ENCODE measurements at places on chromosomes 12 and 14. TPM values are rescaled to one million over a fixed set of nuclear protein-coding genes. Genes with fewer than 3 reads are reported as not detected.

The LALBA gene
- not detected for total RNA-seq

GRCh38 chr12:19382563-19382962 is 56.7 kb upstream of the AEBP2 start:
- DNase-seq: no peak
- no peak overlapping the region for H3K27ac ChIP-seq
- no peaks in the 10 kb centered on the region for H3K27me3 ChIP-seq
- no peak overlapping the region for H3K4me3 ChIP-seq
- no peaks in the 10 kb centered on the region for H3K36me3 ChIP-seq
- H3K4me1 ChIP-seq: no peaks in the 10 kb centered on the region

DNA sequence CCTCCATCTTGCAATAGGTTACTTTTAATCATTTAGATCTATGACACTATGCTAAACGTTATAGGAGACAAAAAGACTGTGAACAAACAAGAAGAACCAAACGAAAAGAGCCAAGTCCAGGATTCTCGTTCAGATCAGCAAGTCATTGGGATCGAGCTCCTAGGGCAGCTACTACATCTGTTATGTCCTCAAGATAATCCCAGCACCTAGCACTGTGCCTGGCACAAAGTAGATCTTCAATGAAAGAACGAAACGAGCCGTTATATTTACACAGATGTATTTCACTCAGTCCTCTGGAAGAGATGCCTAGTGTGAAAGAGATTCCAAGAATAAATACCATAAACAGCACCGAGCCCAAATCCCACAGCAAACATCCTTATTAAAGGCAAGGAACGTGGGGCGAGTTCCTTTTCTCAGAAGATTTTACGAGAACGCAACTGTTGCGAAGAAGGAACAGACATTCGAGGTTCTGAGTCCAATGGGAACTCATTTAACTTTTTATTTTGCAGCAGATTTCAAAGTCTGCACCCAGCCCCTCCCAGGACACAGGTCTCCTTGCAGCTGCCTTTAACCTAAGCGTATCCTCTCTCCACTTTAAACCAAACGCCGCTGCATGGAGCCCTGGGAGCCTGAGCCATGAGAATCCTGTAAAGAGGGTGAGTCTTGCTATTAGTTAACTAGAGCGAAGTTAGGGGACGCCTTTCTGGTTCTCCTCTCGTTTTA is 544 bp upstream of the TDP1 start:
- no peaks in the 10 kb centered on the region for H3K36me3 ChIP-seq
- peak overlapping the region; percentile 97 for H3K27ac ChIP-seq
- no peaks in the 10 kb centered on the region for H3K27me3 ChIP-seq
- peaks cover 10% of the 10 kb centered on the region for H3K4me1 ChIP-seq

- H3K4me3 ChIP-seq: no peak overlapping the region
- H3K36me3 ChIP-seq: no peaks in the 10 kb centered on the region
- H3K27me3 ChIP-seq: no peaks in the 10 kb centered on the region
- H3K4me1 ChIP-seq: no peaks in the 10 kb centered on the region
Observed at GRCh38 chr12:68883151-68883550, 49.8 kb downstream of the CPM start.

DNA sequence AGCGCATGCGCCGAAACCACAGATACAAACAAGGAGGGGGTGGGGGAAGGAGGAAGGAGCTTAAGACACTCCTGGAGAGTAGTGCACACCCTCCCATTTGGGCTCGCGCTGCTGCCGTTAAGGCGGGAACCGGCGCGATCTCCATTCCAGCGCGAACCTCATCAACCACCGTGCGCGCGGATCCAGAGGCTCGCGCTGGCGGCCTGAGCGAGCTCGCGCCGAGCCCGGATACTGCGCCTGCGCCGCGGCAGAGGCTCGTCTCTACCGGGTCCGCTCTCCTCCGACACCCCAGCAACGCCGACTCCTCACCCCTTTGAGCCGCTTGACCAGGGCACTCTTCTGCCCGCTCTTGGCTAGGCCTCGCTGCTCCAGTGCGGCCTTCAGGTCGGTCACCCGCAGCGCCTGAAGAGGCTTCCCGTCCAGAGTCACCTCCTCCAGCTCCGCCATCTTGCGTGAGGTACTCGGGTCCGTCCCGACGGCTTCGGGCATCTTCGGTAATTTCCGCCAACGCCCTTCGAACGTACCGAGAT is at the start of gene ACIN1:
Gene ACIN1 (minus strand): TSS at position 471 of the 530 bp plus-strand sequence. CDS start 24 bp downstream, at position 447.
- no peaks in the 10 kb centered on the region for H3K36me3 ChIP-seq
- H3K4me3 ChIP-seq: peak within 1 kb of the TSS; percentile 68
- H3K27me3 ChIP-seq: no peaks in the 10 kb centered on the region
- H3K4me1 ChIP-seq: peaks cover 16% of the 10 kb centered on the region
- H3K27ac ChIP-seq: peak within 1 kb of the TSS; percentile 98

The SIRT4 gene
- total RNA-seq: 1.6 TPM

DNA sequence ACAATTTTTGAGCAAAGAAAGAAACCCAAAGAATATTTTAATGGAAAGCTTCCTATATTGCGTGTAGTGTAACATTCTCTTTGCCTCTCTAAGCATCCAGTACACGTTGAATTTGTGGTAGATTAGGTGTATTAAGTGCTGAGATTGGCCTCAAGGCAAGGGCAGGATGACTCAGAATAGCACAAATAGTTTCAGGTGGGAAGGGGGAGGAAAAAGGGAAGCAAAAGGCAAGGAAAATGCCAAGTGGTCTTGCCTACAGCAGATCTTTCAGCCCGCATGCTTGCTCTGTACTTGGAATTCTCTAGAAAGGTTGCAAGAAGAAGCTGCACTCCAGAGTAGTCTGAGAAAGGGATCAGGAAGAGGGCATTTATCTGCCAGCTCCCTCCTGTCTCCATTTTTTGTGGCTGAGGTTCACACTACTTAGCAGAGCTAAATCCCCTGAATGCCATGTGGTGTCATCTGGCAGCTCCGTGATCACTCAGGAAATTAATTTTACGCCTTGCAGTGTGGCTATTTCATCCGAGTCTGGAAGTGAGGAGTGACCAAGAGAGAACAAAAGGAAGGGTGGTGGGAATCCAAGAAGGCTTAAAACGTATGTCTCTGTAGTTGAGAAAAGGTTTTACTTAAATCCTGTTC is 28.5 kb downstream of the CDKN1B start:
- H3K27me3 ChIP-seq: no peaks in the 10 kb centered on the region

DNA sequence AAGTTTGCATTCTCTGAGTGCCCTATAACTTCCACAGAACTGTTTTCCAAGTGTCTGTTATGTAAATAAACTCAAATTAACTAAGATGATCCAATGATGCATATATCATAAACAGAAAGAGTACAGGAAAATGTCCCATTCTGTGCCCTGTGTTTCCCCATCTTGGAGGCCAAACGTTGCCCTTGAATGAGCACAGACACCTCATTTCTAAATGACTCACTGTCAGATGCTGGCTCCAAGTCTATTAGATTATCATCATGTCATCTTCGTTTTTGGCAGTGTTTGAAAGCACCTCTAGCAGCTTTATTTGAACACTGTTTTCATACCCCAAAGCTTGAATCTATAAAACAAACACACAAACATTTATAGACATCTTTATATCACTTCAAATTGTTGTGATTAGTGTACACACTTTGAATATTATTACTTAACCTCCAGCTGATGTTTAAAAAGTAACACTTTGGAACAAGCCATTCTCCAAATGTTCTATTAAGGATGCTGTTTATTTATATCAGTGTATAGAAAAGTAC is 424.2 kb downstream of the NOVA1 start:
- H3K36me3 ChIP-seq: no peaks in the 10 kb centered on the region
- no peaks in the 10 kb centered on the region for H3K27me3 ChIP-seq
- no peaks in the 10 kb centered on the region for H3K4me1 ChIP-seq
- DNase-seq: no peak
- no peak overlapping the region for H3K27ac ChIP-seq
- no peak overlapping the region for H3K4me3 ChIP-seq

DNA sequence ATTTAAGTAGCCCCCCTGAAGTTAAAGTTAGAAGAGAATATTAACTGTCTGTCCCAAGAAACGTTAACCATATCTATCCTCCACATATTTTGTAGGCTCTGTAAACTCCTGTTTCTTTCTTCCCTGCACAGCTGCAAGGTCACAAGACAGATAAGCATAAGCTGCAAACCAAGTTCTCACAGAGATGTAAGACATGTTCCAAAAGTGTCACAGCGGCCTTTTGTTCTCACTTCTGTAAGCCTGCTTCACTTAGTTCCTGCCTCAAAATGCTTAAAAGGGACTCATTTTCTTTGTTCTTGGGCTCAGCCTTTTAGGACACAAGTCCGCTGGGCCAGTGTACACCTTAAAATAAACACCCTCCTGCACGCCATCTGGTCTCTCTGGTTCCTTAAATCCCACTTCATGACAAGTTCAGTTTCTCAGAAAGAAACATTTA is 3.2 kb downstream of the RNASE1 start:
- no peaks in the 10 kb centered on the region for H3K27me3 ChIP-seq
- peak overlapping the region; percentile 15 for H3K4me3 ChIP-seq
- DNase-seq: no peak
- H3K27ac ChIP-seq: peak overlapping the region; percentile 81

DNA sequence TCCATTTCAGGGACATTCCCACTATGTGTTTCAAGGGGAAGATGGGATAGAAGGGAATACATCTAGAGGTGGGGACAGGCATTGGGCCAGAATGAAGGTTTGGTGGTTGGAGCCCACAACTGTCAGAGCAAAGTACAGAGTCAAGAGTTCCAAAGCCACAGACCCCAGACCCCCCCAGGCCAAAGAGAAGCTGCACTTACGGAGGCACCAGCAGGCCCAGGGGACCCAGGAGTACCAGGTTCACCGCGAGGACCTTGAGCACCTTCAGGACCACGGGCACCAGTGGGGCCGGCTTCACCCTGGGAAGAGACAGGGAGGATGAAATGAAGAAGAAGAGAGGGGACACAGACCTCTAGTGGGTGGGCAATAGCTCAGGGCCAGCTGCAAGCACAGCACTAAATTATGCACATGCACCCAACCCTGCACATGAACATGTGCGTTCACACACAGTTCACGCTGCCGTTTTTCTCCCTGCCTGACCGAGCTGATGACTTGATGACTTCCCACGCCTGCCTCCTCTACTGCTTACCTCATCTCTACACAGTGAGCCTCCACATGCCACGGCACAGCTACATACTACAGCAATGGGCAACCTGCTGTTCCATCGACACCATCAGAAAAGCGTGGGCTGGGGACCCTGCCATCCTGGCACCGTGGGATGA is 16.7 kb downstream of the COL2A1 start:
- no peak overlapping the region for H3K4me3 ChIP-seq
- no peaks in the 10 kb centered on the region for H3K27me3 ChIP-seq
- no peaks in the 10 kb centered on the region for H3K4me1 ChIP-seq
- no peak for DNase-seq
- no peak overlapping the region for H3K27ac ChIP-seq

GRCh38 chr12:47378907-47379306 is 299.1 kb upstream of the AMIGO2 start:
- no peak for DNase-seq
- no peaks in the 10 kb centered on the region for H3K4me1 ChIP-seq
- H3K27me3 ChIP-seq: no peaks in the 10 kb centered on the region
- peak overlapping the region; percentile 76 for H3K27ac ChIP-seq

The SYNDIG1L gene
- 0.64 TPM for total RNA-seq

The GALNT16 gene
- total RNA-seq: 6.3 TPM

Measured in breast epithelium (tissue), 4 donors.